Renal pelvis (tissue), 12 donors: ENCODE measurements at places on chromosomes 2 and 18.

GRCh38 chr2:147649286-147649685 lies 195.5 kb upstream of the ACVR2A start:
- DNase-seq, result no peak

DNA sequence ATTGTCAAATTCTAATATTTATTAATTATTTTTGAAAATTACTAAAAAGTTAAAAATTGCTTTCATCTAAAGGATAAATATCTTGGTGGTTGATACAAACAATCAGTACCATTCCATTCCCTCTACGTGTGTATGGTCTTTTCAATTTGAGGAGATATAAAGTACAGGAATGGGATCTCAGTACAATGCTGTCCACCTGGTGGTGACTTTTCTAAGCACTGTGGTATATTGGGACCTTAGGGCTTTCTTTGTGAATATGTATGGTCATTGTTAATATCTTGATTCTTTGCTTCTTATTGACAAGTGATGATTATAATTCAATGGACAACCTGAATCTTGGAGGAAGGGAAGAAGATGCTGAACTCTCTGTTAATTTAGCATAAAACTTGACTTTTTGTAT lies 83.1 kb downstream of the NBEAL1 start:
- DNase-seq, result no peak

GRCh38 chr2:72745679-72746368 lies 80.0 kb downstream of the EXOC6B start:
- DNase-seq, result peak; percentile 55

DNA sequence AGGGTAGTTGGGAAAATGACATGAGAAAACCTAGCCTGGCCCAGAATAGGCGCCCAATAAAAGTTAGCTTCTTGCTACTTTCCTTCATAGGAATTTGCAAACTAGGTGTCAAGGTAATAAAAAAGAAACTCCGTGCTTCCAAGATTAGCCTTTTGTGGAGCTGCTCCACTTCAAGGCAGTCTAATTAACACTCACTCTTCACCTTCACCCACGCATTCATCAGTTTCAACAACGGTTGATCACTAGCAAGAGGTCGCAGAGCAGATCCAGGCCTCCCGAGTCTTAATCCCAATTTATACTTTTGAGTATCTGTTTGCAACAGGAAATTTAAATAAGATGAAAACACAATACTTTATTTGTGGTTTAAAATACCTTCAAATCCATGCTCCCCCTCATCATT lies 39.5 kb upstream of the TANK start:
- DNase-seq, result no peak

GRCh38 chr2:55157474-55157884 lies 74.6 kb downstream of the CLHC1 start:
- DNase-seq, result no peak

DNA sequence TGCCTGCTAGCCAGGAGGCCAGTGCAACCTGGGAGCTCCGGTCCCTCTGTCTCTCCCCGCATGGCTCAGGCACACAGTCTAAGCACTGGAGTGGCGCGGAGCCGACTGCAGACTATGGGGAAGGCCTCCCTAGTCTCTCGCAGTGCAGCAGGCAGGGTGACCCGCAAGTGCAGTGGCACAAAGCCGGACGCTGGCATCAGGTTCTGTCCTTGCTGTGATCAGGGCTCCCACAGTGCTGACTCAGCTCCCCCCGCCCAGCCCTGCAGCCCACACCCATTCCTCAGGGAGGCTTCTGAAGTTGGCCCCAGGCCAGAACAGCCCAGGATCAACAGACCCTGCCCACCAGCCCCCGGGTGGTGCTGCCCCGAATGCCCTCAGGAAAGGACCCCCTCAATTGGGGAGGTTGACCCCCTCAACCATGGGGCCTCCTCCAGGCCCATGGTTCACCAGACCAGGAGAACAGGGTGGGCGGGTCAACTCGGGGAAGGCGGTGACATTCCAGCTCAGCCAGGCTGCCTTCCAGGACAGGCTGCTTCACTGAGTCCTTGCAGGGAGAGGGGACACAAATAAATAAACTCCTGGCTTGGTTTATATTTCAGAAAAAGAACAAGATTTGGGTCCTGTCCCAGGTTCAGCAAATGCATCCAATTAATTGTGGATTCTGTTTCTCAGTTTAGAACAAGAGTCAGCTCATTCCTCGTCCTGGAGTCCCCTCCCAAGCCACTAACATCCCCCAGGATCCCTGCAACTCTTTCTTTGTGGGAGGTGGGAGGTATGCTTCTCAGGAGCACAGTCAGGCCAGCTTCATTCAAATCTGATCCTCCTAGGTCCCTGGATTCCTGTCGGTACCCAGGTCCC lies 12.2 kb downstream of the BIN1 start:
- peak; percentile 78 for DNase-seq

DNA sequence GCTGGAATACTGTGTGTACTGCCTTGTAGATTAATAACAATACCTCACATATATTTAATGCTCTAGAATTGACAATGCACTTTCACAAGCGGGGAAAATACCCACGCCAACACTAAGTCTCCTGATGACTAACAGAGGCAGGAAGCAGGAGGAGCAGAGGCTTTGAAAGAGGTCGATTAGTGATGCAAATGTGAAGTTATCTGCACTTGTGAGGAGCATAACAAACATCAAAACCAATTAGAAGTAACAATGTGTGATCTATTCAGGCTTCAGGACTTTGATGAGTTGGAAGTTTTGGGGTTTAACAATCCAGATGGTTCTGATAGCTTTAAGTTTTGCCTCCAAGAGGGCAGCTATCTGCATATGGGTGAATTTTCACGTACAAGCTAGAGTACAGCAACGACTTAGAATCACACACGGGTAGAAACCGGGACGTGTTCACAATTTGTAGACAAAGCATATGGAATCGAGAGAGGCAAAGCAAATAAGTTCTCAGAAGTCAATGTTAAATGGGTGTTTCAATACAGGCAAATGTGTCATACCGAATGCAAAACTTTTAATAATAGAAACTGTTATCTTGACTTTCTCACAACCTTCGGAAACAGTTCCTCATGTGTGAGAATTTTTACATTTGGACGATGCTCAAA lies 114.5 kb downstream of the METTL8 start:
- DNase-seq, result no peak

GRCh38 chr18:41899535-41899934 lies 55.5 kb upstream of the PIK3C3 start:
- no peak for DNase-seq

DNA sequence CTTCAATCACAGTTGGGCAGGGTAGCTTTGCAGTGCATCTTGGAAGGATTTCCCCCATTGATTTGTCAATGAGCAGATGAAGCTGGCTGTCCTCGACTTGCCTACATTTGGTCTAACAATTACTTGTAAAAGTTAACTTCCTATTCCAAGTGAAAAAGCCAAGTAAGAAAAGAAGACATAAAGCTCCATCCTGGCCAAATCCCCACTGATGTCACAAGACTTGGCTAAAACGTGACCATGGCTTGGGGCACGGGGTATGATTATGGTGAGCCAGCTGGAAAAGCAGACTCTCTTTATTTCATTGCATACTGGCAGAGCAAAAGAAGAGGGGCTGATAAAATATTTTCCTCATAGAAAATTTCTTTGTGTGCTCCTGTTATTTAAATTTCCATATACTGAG lies 25.4 kb upstream of the PID1 start:
- DNase-seq, result no peak

GRCh38 chr2:71901466-71901865 lies 246.2 kb downstream of the CYP26B1 start:
- no peak for DNase-seq

GRCh38 chr2:178268435-178268834 lies 74.1 kb downstream of the OSBPL6 start:
- DNase-seq, result no peak

DNA sequence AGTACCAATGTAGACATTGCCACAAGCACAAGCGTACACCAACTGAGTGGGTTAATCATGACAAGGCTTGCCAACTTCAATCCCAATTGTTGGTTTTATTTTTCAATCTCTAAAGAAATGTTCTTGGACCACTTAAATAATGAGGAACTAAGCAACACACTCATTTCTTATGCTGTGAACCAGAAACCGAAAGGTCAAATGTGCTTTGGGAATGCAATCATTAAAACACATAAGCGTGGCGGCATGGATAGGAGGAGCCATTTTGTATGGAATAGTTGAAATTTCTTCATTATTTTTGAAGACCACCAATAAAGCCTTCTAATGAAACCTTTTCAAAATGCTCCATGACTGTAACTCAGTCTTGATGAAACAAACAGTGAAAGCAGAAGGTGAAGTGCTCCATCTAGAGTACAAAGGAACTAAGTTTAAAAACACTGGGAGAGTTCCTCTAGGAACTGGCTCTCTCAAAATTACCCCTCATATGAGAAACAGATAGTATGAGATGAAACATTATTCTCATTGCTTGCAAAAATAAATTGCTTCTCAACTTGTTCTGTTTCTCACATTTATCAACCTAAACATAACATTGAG lies 113.2 kb upstream of the CHST9 start:
- DNase-seq, result peak; percentile 26

DNA sequence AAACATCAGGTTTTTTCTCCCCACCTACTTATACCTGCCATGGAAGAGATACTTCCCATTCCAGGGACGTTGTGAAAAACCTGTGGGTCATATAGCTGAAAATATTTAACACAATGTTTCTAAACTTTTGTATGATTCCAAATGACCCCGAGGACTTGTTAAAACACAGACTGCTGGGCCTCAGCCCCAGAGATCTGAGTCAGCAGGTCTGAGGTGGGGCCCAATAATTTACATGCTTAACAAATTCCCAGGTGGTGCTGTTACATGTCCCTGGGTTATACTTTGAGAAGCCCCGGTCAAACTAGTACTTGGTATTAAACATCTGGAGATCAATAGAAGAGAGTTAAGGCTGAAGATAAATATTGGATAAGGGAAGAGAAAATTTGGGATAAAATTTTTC lies 71.4 kb upstream of the FRZB start:
- no peak for DNase-seq

- DNase-seq, result no peak
These were observed 676.8 kb upstream of the RAB6C start for GRCh38 chr2:129302561-129303183.

- no peak for DNase-seq
These were observed 1.5 kb downstream of the RAX start for GRCh38 chr18:59271606-59272220.

- no peak for DNase-seq
These were observed 3.7 kb upstream of the SIX3 start for GRCh38 chr2:44937688-44938240.

GRCh38 chr2:147679955-147680531 lies 164.8 kb upstream of the ACVR2A start:
- DNase-seq, result no peak

DNA sequence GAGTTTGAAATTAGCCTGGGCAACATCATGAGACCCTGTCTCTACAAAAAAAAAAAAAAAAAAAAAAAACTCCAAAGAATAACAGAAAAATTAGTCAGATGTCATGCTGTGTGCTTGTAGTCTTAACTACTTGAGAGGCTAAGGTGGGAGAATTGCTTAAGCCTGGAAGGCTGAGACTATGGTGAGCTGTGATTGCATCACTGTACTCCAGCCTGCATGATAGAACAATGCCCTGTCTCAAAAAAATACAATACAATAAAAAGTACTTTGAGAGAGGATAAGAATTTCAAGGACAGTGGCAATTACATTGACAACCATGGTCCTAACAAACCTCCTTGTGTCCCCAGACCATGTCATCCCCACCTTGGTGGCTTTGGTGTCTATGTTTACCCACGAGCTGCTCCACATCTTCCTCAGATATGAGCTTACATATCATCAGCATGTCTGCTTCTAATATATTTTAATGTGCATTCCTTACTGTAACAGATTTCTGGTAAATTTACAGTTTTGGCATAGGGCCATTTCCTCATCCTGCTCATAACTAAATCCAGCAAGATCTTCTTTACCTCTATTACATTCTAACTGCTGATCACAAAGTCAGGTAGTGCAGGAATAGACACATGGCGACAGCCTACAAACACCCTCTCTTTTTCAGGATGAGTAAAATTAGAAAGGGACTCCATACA lies 437.7 kb upstream of the HNRNPA3 start:
- DNase-seq, result no peak

GRCh38 chr2:238903141-238903540 lies 55.3 kb downstream of the TWIST2 start:
- DNase-seq, result no peak

DNA sequence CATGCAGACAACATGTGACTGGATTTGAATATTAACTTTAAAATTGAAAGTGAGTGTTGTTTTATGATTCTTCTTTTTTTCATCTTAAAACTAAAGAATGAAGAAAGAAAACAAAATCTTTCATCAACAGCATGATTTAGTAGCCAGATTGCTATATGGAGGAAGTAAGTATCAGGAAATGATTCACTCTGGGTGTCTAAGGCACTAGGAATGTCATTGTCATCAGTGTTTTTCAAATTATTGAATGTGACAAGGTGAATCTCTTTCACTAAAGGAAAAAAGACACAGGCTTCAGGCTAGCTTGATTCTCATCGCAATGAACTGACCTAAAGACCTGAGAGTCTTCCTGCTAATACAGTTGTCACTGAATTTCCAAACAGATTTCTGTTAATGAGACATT lies 430.1 kb downstream of the FBXO15 start:
- DNase-seq, result no peak

- no peak for DNase-seq
These were observed 11.2 kb downstream of the TMEM37 start for GRCh38 chr2:119442850-119443249.

DNA sequence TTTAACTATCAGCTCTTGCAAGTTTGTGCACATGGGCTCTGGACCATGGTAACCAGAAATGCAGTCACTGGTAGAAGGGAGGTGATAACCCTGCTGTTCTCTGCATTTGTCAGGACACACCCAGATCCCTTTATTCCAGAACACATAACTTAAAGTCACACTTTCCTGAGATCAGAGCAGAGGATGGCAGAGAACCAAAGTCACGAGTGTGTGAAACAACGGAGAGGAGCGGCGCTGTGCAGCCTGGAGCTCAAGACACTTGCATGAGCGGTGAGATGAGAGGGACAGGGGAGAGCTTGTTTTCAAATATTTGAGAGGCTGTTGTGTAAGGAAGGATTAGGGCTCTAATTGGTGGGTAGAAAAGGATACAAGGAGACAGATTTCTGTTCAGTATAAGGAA lies 43.3 kb upstream of the AAK1 start:
- no peak for DNase-seq

- DNase-seq, result no peak
These were observed 1469.7 kb upstream of the PIK3C3 start for GRCh38 chr18:40485318-40485717.

- DNase-seq, result no peak
These were observed 31.5 kb upstream of the KLHL14 start for GRCh38 chr18:32804134-32804888.

DNA sequence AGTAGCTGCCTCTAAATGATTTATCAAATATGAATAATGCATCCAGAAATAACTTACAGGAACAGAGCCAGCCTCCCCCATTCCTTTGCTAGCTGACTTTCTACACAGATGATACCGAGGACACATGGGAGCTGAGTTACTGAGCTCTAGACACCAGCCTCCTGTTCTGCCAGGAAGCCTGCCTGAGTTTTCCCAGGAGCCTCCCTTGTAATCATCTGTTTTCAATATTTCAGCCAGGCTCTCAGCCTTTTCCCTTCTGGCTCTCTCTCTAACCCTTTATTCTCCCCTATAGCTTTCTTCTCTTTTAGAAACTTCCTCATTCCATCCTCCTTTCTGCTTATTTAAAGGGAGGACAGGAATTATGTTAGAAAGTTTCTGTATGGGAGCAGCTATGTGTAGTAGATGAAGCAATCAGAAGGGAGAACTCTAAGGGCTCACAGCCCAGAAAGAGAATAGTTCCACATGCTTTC lies 911.6 kb downstream of the TDRD15 start:
- peak; percentile 4 for DNase-seq

GRCh38 chr2:61928826-61929461 lies 23.5 kb downstream of the COMMD1 start:
- no peak for DNase-seq
